ENCODE measurements at places on chromosomes 12 and 14. TPM values are rescaled to one million over a fixed set of nuclear protein-coding genes. Genes with fewer than 3 reads are reported as not detected.

The NRXN3 gene
- total RNA-seq, result 8.3 TPM

The LMO3 gene
- total RNA-seq, result 176 TPM

The HSPA2 gene
- 20.5 TPM for total RNA-seq

The ANO4 gene
- 1.6 TPM for total RNA-seq

The CELA1 gene
- not detected for total RNA-seq

The RAB15 gene
- 15.5 TPM for total RNA-seq

The CLEC7A gene
- total RNA-seq, result 50.8 TPM

The KLHL28 gene
- total RNA-seq, result 29.0 TPM

The DCD gene
- not detected for total RNA-seq

DNA sequence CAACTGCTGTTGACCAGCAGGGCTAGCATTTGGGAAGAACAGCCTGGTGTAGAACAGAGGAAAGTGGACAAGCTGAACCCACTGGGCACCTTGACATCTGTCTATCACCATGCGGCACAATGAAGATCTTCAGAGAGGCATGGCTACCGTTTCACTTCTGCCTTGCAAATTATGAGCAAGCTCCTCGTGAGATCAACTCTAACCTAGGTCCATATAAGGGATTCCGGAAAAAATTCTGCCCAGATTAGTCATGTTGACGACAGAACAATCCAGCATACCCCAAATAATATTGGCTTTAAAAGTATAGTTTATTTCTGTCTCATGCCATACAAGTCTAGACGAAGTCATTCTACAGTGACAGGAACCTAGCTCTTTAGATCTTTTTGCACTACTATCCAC is 91.6 kb upstream of the ATF7IP start:
- H3K4me1 ChIP-seq, result peaks cover 14% of the 10 kb centered on the region
- H3K36me3 ChIP-seq, result no peaks in the 10 kb centered on the region
- peak overlapping the region; percentile 84 for H3K27ac ChIP-seq
- no peak for DNase-seq
- H3K27me3 ChIP-seq, result no peaks in the 10 kb centered on the region
- H3K4me3 ChIP-seq, result no peak overlapping the region

DNA sequence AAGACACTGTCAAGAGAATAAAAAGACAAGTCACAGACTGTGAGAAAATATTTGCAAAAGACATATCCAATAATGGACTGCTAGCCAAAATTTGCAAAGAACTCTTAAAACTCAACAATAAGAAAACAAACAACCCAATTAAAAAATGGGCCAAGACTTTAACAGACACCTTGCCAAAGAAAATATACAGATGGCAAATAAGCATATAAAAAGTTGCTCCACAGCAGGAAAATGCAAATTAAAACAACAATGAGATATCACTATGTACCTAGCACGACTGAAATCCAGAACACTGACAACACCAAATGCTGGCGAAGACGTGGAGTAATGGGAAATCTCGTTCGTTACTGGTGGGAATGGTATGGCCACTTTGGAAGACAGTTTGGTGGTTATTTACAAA is 228.9 kb downstream of the TTC8 start:
- no peaks in the 10 kb centered on the region for H3K4me1 ChIP-seq
- H3K27me3 ChIP-seq, result no peaks in the 10 kb centered on the region
- no peak overlapping the region for H3K27ac ChIP-seq

DNA sequence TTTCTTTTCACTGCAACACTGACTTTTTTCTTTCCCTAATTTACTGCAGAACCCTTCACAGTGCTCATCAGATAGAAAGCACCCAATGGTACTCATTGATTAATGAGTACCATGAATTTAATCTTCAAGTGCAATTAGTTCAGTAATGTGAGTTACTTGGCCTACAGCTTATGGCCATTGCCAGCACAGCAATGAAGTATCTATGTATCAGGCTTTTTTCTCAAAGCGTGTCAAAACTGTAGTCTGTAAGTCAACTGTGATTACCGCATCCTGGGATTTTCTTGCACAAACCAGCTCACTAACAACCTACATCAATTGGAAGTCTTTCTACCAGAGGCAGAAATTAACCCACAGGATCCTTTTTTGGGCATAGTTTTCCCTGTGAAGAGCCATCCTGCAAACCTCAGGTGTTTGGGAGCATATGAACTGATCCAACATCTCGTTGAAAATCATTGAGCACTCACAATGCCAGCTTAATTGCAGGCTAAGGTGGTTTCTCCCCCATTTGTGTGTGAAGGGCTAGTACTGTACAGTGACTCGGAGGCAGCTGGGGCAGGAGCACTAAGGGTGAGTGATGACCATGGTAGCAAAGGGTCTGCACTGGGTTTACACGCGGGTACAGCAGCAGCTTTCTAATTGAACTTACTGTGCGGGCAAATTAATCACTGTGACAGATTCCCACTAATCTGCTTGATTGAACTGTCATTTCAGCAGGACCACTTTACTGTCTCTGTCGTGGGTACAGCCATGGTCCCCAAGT is 619.3 kb downstream of the SNAPC1 start:
- no peaks in the 10 kb centered on the region for H3K36me3 ChIP-seq
- H3K27ac ChIP-seq, result no peak overlapping the region
- no peak for DNase-seq
- no peaks in the 10 kb centered on the region for H3K27me3 ChIP-seq
- H3K4me3 ChIP-seq, result no peak overlapping the region

DNA sequence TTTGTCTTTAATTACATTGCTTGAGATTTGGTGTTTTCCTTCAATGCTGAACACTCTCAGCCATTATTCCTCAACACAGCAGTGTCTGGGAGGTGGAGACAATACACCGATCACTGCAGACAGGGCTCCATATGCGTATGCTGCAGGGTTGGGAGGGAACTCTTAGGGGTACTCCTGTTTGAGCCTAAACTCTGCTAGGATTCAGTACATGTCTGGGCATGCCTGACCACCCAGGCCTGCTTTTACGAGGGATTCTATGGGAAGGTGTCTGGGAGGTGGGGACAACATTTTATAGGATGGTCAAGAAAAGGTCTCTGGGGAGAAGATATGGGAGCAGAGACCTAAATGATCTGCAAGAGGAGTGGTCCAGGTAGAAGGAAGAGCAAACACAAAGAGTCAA is 34.3 kb downstream of the DHRS2 start:
- H3K36me3 ChIP-seq, result no peaks in the 10 kb centered on the region
- no peak overlapping the region for H3K27ac ChIP-seq
- no peak overlapping the region for H3K4me3 ChIP-seq
- H3K27me3 ChIP-seq, result no peaks in the 10 kb centered on the region
- no peak for DNase-seq

DNA sequence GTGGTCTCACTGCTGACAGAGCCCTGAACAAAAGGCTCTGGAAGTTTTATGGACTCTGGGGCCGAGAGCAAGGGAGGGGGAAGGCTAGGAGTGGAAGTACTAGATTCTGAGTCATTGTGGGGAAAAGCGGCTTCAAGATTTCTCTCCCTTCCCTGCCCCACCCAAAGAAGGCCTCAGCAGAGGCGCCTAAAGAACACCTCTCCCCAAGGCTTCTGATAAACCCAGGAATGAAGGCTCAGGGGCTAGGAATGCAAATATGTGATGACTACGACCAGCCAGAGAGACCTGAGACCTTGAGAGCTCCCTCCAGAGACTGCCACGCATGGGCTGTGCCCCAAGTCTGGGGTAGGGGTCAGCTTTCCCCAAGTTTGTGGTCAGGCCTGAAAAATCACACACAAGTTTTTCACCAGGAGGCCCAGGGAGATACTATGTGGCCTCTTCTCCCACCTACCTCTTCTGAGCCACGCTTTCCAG is 130.7 kb upstream of the HIF1A start:
- H3K36me3 ChIP-seq, result no peaks in the 10 kb centered on the region
- no peak for DNase-seq
- no peak overlapping the region for H3K4me3 ChIP-seq
- H3K4me1 ChIP-seq, result peaks cover 22% of the 10 kb centered on the region

DNA sequence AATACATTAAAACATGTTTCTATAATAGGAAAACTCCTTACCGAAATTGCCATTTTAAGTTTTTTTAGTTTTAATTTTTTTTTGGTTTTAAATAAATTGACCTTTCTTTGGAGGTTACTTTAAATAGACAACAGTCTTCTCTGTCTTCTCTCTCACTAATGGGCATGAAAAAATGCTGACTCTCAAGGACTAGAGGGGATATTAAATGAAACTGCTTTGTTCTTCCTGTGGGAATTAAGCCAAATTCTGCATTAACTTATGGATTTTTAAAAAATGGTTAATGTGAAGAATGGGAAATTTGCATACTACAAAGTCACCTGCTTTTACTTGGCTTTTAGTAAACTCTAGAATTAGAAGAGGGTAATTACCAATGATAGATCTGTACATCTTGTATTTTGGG is 378.9 kb downstream of the TMTC2 start:
- H3K36me3 ChIP-seq, result no peaks in the 10 kb centered on the region
- H3K27me3 ChIP-seq, result no peaks in the 10 kb centered on the region
- H3K4me3 ChIP-seq, result no peak overlapping the region
- no peak for DNase-seq
- H3K4me1 ChIP-seq, result no peaks in the 10 kb centered on the region
- no peak overlapping the region for H3K27ac ChIP-seq

- no peaks in the 10 kb centered on the region for H3K4me1 ChIP-seq
- H3K27me3 ChIP-seq, result no peaks in the 10 kb centered on the region
- no peak overlapping the region for H3K4me3 ChIP-seq
- DNase-seq, result no peak
- no peaks in the 10 kb centered on the region for H3K36me3 ChIP-seq
Observed at GRCh38 chr12:92010853-92011701, 134.6 kb downstream of the BTG1 start.

- H3K4me3 ChIP-seq, result no peak overlapping the region
- DNase-seq, result peak; percentile 68
- H3K4me1 ChIP-seq, result peaks cover 14% of the 10 kb centered on the region
- no peaks in the 10 kb centered on the region for H3K27me3 ChIP-seq
Observed at GRCh38 chr14:51225751-51226150, 14.3 kb upstream of the TMX1 start.

GRCh38 chr12:59084511-59085375 is 164.4 kb upstream of the LRIG3 start:
- H3K27me3 ChIP-seq, result no peaks in the 10 kb centered on the region
- no peaks in the 10 kb centered on the region for H3K36me3 ChIP-seq
- peak; percentile 72 for DNase-seq
- no peak overlapping the region for H3K4me3 ChIP-seq

GRCh38 chr12:104680491-104680890 is 223.7 kb downstream of the CHST11 start:
- H3K4me3 ChIP-seq, result no peak overlapping the region
- DNase-seq, result no peak
- H3K4me1 ChIP-seq, result peaks cover 9% of the 10 kb centered on the region
- H3K27me3 ChIP-seq, result no peaks in the 10 kb centered on the region
- no peak overlapping the region for H3K27ac ChIP-seq

- no peak overlapping the region for H3K4me3 ChIP-seq
- H3K36me3 ChIP-seq, result no peaks in the 10 kb centered on the region
- H3K27ac ChIP-seq, result no peak overlapping the region
- H3K27me3 ChIP-seq, result no peaks in the 10 kb centered on the region
- peak; percentile 70 for DNase-seq
Observed at GRCh38 chr14:57189070-57189469, 79.6 kb downstream of the EXOC5 start.

GRCh38 chr12:75954041-75954440 is 77.5 kb downstream of the PHLDA1 start:
- no peaks in the 10 kb centered on the region for H3K27me3 ChIP-seq
- H3K4me3 ChIP-seq, result no peak overlapping the region
- H3K36me3 ChIP-seq, result no peaks in the 10 kb centered on the region
- peaks cover 5% of the 10 kb centered on the region for H3K4me1 ChIP-seq
- H3K27ac ChIP-seq, result no peak overlapping the region

GRCh38 chr14:54848910-54849309 is 53.7 kb downstream of the GCH1 start:
- H3K4me3 ChIP-seq, result no peak overlapping the region
- H3K4me1 ChIP-seq, result no peaks in the 10 kb centered on the region
- H3K27me3 ChIP-seq, result no peaks in the 10 kb centered on the region
- no peak overlapping the region for H3K27ac ChIP-seq

DNA sequence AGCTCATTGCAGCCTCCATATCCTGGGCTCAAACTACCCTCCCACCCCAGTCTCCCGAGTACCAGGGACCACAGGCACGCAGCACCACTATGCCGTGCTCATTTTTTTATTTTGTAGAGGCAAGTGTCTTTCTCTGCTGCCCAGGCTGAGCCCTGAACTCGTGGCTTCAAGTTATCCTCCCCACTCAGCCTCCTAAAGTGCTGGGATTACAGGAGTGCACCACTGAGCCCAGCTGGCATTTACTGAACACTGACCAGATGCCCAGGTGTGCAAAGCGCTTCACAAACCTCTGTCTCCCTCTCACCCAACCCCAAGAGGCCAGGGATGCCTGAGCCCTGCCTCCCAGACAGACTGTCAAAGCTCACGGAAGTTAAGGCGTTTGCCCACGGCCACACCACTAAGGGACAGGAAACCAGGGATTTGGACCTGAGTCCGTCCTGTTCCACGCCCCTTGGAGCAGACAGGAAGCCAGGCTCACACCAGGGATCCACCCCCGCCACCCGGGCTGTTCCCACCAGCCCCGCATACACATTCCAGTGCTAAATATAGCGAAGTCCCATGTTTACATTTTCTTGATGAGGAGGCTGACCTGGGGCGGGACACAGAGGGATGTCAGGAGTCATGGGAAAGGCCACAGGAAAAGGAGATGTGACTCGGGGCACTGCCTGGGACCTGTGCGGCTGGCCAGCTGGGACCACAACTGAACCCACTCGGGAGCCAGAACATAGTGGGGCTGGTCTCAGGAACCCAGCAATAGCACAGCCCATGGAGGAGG is 51.2 kb downstream of the TESC start:
- H3K4me1 ChIP-seq, result peaks cover 8% of the 10 kb centered on the region
- peak; percentile 78 for DNase-seq
- no peaks in the 10 kb centered on the region for H3K36me3 ChIP-seq
